ENCODE measurements at places on chromosomes 1 and 21.

DNA sequence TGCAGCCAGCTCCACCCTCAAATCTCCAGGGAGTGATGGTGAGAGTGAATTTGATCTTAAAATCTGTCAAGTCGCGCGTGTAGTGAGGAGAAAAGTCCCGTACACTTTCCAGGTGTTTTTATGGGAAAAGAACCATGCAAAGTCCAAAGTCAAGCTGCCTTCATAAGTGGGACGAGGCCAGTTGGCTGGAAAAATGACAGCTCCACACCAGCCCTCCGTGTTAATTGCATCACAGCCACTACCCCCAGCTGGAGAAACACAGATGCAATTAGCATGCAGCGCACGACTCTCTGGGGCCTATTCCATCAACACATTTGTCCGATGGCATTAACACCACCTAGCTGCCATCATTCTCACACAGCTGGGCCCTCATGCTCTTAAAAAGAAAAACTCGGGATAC, 68.4 kb downstream of the KLHDC7A start:
- DNase-seq, result no peak

DNA sequence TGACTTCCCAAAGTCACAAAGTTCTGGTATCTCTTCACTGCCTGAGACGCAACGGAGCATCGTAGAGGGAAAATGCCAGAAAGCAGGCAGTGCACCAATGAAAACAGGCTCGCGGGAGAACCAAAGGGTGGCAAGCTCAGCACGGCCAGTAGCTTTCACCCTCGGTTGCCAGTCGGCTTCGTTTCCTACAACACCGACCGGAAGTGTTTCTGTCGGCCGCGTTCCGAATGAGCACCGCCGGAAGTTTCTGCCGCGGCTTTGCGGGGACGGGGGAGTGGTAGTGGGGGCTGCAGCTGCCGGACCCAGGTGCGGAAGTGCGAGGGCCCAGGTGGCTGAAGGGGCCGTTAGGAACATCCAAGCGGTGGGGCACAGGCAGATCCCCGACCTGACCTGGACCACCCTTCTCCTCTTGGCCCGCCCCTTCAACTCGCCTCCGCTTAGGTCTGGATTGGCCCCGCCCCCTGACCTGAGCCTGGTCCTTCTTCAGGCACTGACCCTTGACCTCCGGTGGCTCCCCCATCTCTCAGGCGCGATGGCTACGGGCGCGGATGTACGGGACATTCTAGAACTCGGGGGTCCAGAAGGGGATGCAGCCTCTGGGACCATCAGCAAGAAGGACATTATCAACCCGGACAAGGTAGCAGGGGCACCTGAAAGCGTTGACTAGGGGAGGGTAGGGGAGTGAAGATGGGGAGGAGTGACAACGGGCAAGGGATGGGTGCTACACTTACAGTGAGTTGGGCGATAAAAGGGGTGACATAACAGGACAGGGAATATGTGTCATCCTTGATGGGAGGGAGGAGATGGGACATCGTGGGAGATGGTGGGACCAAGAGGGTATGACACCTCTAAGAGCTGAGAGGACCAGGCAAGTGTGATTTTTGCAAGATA, at the start of gene DMAP1:
Gene DMAP1 (plus strand): TSS at position 250 of the 891 bp plus-strand sequence. CDS start 283 bp downstream, at position 533.
- DNase-seq, result peak; percentile 84

- DNase-seq, result no peak
Measured at GRCh38 chr1:54323921-54324250, 82.3 kb downstream of the SSBP3 start.

DNA sequence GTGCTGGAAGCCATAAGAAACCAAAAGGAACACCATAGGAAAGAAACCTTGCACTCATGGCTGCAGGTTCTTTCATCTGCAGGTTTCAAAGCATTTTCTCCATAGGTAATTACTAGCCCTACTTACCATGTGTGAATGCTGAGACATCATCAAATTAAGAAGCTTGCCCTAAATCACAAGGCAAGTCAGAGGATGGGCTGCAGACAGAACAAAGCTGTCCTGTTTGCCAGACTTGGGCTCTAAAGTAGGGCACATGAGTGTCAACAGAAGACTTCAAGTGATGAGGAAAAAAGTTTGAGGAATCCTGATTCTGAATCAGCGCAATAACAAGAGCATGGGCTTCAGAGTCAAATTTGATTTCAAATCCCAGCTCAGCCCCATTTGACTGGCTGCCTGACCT, 5.8 kb upstream of the EPS15 start:
- DNase-seq, result no peak

DNA sequence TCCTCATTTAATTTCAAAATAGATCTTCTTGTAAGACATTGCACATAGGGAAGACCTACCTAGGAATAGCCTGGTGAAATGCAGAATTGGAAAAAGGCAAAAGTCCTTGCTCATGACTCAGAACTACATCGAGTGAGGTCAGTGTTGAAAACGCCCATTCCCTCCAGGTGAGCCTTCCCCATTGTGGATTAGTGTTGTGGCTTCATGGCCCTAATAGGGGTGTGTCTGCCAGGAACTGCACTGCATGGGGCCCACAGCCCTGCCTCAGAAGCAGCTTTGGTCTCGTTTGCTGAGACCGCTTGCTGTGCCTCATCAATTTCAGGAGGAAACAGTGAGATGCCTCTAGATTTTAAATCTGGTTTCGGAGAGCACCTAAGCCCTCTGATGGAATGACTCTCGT, 17.0 kb downstream of the TFF3 start:
- DNase-seq, result no peak

DNA sequence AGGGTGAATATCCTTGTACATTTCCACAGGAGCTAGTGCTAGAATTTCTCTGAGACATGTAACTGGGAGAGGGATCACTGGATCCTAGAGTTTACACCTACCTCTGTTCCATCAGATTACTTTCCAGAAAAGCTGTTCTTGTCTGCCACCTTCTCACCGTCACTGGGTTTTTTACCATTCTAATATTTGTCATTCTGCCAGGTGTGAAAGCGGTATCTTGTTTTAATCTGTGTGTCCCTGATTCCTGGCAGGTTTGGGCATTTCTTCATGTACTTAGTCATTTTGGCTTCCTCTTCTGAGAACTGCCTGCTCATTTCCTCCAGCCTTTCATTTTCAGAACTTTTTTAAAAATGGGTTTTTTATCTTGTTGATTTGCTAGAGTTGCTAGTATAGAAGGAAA, 5.1 kb downstream of the PMF1 start:
- no peak for DNase-seq

- DNase-seq, result no peak
Measured at GRCh38 chr21:40610345-40610744, 236.6 kb downstream of the DSCAM start.

GRCh38 chr1:110203021-110203661, 7.0 kb upstream of the KCNC4 start:
- DNase-seq, result peak; percentile 71

- no peak for DNase-seq
Measured at GRCh38 chr1:212545941-212546635, 62.5 kb upstream of the ATF3 start.

DNA sequence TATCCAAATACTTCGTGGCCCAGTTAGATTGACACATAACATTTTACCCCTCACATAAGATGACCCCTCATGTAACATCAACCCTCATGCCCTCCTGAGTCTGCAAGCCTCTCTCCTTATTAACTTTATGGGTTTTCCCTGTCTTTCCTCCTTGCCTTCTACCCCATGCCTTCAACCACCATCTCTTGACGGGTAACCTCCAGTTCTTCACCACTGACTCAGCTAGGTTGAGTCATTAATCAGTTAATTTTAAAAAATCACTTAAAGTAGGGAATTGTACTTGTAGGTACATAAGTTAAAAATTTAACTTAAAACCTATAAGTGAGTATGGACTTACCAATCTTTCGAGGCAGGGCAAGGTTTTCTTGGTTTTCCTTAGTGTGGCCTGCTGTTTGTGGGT, 330.7 kb downstream of the CAMTA1 start:
- DNase-seq, result no peak

DNA sequence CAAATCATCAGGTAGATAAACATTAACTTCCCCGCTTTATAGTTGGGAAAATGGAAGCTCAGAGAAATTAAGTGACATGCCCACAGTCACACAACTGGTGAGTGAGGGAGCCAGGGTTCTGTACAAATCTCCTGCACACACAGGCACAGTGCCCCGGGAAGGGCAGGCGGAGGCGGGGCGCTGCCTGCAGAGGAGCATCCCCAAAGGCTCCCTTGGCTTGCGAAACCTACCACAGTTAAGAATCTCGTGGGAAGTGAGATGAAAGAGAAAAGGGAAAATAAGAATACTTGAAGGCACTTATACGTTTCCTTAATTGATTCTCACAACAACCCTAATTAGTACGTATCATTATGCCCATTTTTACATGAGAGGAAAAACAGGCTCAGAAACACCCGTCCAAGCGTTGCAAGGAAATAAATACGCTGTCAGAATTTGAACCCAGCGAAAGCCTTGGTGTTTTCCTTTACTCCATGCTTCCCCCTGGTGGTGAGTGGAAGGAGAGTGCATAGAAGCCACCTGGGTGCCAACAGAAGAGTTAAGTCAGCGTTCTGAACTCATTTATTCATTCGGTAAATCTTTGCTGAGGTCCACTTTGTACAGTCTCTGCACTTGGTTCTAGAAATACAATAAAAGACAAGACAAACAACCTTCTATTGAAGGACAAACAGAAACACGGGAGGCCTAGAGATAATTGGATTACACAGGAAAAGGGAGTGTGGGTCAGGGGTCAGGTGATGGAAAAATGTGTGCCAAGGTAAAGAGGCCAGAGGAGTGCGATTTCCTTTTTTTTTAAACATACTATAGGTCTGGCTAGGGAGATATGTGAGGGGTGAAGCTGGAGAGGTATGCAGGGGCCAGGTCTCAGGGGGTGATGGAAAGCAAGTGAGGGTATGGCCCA, 28.4 kb downstream of the ACP6 start:
- DNase-seq, result peak; percentile 60

DNA sequence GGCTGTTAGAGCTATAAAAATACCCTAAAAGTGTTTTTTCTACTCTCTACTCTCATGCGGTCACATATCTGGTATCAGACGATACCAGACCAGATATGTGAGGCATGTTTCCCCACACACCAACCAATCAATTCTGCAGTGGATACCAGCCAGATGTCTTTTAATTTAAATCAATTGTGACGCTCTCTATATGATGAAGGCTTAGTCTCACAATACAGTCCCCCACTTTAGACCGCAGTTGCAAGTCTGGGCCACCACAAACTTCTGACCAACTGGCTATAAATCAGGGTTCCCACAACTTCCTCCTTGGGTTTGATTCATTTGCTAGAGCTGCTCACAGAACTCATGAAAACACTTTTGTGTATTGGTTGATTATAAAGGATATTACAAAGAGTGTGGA, 586.1 kb upstream of the ZP4 start:
- DNase-seq, result no peak

- DNase-seq, result peak; percentile 87
Measured at GRCh38 chr1:119653839-119654170, 5.7 kb upstream of the ZNF697 start.

DNA sequence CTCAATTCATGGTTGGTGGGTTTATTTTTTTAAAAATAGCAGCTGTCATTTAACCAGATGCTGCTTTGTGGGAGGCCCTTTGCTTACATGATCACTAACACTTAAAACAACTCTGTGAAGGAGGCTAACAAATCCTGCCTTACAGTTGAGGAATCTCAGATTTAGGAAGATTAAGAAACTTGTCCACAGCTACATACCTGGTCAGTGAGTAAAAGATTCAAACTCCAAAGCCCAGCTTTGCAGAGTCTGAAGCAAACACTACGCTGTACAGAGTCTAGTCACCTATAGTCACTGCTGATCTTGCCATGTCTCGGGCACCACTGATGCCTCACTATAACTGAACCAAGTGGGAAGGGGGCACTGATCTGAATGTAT, 535.4 kb downstream of the SMYD3 start:
- DNase-seq, result peak; percentile 13

- DNase-seq, result no peak
Measured at GRCh38 chr1:41773842-41774241, 144.9 kb downstream of the HIVEP3 start.

DNA sequence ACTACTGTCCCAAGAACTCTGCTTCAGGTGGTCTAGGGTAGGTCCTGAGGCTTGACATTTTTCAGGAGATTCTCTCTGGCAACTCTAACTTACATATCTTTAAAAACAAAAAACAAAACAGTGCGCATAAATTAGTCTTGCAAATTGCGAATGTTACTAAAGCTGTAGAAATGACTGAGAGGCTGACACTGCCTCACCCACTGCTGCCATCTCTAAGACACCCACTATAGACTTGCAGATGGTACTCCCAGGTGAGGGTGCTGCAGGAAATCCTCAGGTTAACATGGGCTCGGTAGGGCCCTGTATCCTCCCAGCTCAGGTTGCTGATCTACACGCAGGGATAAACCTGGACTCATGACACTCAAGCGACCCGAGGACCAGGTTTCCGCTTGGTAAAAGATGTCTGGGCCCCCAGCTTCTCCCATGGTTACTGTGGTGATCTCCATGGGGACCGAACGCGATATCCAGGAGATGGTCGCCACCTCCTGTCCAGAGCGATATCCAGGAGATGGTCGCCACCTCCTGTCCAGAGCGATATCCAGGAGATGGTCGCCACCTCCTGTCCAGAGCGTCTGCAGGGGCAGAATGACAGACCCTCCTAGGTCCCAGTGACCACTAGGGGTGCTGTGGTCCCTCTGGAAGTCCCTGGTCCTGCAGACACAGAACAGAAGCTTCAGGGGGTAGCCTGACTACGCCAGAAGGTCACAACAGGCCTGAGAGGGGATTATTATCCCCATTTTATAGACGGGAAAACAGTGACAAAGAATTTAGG, 16.2 kb upstream of the LY9 start:
- no peak for DNase-seq

DNA sequence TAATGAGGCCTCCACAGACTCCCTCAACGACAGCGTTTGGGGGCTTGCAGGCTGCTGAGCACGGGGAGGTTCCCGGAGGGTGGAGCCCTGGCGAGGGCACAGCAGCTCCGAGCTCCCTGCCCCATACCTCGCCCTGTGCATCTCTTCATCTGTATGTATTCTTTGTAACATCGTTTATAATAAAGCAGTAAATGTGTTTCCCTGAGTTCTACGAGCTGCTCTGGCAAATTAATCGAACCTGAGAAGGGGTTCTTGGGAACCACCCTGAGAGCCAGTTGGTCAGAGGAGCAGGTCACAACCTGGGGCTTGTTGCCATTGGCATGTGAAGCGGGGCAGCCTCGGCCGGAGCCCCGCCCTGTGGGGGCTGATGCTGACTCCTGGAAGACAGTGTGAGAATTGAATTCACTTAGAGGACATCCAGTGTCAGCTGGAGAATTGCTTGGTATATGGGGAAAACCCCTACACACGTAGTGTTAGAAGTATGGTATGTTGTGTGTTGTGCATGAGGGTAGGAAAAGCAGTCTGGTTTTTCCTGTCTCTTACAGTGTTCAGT, 11.5 kb downstream of the SLC37A1 start:
- no peak for DNase-seq

DNA sequence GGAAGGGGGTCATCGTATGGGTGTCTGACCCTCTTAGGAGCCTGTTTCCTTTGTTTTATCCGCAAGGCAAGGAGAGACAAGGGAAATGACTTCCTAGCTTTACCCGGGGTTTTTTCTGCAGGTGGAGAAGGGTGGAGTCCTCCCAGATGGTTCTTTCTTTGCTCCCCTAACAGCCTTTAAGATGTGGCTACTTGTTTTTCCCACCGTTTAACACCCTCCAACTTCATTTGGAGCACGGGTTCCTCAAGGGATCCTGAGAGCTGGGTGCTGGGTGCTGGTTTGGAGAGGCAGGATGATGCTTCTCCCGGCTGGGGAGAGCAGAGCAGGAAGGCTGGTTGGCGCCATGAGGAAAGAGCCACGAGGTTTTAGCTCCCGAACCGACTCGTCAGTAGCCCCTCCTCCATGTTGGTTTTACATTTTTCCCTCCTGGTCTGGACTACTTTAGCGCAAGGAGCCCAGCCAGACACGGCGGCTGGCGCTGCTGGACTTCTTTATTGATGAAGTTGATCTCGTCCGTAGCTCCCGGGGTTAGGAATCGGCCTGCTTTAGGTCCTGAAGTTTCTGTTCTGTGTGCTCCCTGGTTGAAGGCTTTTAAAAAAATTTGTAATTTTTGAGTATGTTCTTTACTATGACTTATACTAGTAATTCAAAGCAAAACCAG, 1.4 kb downstream of the UCK2 start:
- peak; percentile 86 for DNase-seq

Data from fibroblast of skin of scalp (primary cell).